ENCODE measurements at places on chromosomes 2 and 18. TPM values are rescaled to one million over a fixed set of nuclear protein-coding genes. Genes with fewer than 3 reads are reported as not detected.

Gene COLEC11
- total RNA-seq = not detected

GRCh38 chr2:225086915-225087314, 44.6 kb upstream of the DOCK10 start:
- no peak for DNase-seq

- DNase-seq = peak; percentile 9
Measured at GRCh38 chr2:191835539-191836350, 11.1 kb downstream of the CAVIN2 start.

DNA sequence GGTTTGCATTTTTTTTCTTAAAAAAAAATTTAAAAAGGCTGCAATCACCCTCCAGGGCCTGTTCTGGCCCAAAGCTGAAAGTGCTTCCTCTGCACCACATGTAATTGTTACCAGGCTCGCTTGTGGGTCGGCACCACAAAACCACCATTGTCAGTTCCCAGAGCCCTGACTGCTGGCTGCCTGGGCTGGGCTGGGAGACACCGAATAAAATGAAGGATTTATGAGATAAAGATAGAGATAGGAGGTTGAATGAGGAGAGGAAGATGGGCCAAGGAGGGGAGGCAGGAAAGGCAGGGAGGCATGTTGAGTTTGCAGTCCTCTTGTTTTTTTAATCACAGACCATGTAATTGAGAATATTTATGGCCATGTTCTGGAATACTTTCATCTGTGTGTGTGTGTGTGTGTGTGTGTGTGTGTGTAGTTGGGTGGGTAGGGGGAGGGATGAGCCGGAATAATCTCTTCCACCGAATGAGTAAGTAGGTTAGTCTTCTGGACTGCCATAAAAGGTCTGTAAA, 14.7 kb downstream of the NRP2 start:
- DNase-seq = no peak

- no peak for DNase-seq
Measured at GRCh38 chr18:78082816-78083215, 833.2 kb downstream of the GALR1 start.
